AML-193 (cell line): ENCODE measurements at places on chromosomes 12 and 14.

DNA sequence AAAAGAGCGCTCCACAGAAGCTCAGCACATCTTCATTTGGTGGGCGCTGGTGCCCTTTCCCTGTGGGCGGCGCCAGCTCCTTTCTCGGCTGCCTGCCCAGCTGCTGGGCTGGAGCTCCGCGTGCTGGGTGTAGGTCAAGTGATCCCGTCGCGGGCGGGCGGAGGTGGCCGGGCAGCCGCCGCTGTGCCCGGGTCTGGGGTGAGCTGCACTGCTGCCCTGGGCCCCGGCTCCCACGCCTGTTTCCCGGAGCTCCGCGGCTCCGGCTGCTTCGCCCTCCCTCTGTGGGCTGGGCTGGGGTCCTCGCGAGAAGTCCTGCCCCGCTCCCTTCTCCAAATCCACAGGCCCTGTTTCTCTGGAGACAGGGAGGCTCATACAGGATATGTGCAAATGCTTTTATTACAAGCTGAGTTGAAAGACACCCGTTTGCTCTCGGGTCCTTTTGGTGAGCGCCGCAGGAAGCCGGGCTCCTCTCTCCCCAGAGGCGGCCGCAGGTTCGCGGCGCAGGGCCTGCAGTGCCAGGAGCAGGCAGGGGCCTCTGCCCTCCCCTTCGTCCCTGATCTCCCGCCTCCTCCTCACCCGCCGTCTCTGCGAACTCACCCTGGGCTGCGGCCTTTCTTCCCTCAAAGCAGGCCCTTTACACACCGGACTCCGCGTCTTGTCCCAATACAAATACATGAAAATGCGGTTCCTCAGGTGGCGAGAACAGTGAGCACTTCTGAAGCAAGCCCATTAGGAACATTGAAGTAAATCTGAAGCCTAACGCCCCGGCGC, 67.8 kb upstream of the CAPRIN2 start:
- no peak for DNase-seq

- no peak for DNase-seq
These were observed 181.3 kb downstream of the ZFP36L1 start for GRCh38 chr14:68611599-68611998.

DNA sequence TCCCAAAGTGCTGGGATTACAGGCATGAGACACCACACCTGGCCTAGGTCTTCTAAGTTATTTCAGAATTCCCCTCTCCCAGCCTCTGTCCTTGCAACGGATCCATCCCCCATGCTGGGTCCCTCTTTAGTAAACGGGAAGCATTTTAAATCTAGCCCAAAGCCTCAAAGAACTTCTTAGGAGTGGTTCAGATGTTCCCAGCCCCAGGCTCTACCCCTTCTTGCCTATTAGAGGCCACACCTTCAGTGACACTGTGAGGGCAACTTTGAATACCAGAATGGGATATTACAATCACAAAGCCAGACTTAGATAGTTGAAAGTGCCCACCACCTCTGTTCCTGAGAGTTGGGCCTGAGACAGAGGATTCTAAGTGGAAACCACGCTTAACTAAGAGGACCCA, 18.1 kb upstream of the SPPL3 start:
- no peak for DNase-seq

DNA sequence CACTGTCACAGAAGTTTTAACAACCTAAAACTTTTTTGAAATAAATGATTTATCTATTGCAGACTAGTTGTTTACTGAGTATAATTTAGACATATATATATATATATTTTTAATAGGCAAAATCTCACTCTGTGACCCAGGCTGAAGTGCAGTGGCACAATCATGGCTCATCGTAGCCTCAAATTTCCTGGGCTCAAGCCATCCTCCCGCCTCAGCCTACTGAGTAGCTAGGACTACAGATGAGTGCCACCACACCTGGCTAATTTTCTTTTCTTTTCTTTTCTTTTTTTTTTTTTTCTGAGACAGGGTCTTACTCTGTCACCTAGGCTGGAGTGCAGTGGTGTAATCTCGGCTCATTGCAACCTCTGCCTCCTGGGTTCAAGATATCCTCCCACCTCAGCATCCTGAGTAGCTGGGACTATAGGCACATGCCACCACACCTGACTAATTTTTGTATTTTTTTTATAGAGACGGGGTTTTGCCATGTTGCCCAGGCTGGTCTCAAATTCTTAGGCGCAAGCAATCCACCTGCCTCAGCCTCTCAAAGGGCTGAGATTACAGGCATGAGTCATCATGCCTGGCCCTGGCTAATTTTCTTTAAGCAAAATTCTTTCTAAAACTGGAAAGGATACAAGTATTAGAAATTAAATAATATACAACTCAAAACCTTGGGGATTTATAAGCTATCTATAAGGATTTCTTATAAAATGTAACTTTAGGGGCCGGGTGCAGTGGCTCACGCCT, 23.1 kb downstream of the EEA1 start:
- no peak for DNase-seq

DNA sequence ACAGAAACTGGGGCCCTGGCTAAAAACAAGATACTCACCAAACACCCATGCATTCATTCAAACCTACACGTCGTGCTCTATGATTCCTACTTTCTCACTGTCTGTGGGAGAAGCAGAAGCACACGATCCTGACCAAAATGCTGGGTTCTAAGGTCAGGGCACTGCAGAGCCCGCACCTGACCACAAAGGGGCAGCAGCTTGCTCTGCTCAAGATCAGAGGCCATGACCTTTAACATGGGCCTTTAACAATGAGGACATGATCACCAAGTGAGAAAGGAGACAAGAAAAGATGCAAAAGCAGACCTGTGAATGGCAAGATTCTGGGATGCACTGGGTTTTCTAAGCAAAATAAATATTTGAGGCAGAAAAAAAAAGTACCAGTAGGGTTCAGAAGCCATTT, 40.1 kb upstream of the VPS33A start:
- peak; percentile 7 for DNase-seq
